ENCODE measurements at places on chromosomes 7 and 10. TPM values are rescaled to one million over a fixed set of nuclear protein-coding genes. Genes with fewer than 3 reads are reported as not detected.

DNA sequence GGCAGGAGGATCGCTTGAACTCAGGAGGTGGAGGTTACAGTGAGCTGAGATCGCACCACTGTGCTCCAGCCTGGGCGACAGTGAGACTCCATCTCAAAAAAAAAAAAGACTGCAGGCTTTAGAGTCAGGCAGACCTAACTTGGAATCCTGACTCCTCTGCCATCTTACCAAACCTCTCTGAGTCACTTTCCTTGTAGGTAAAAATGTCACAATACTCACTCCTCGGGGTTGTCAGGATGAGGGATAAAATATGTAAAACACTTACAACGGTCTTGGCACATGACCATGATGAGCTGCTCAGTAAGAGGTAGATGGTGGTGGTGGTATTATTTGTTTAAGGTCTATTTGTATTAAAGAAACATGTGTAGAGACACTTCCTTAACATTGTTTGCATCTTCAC, 154.1 kb upstream of the PDE1C start:
- H3K27me3 ChIP-seq: peaks cover 53% of the 10 kb centered on the region
- H3K4me3 ChIP-seq: no peak overlapping the region
- no peak for DNase-seq
- no peak overlapping the region for H3K27ac ChIP-seq

DNA sequence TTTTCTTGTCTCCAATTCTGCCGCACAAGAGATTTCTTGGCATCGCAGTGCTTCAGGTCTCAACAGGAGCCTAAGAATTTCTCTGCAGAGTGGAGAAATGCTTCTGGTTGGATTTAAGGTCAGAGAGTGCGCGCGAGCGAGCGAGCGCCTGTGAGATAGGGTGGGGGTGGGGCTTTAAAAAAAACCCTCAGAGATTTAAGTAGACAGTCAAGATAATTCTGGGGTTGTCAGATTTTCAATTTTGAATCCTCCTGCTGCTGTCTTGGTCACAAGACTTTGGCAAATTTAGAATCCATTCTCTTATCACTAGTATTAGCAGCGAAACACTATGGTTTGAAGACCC, 49.7 kb downstream of the CPEB3 start:
- no peaks in the 10 kb centered on the region for H3K27me3 ChIP-seq
- peak overlapping the region; percentile 92 for H3K27ac ChIP-seq
- DNase-seq: no peak
- H3K4me1 ChIP-seq: peaks cover 70% of the 10 kb centered on the region

- H3K36me3 ChIP-seq: no peaks in the 10 kb centered on the region
- no peaks in the 10 kb centered on the region for H3K27me3 ChIP-seq
- H3K4me1 ChIP-seq: no peaks in the 10 kb centered on the region
- H3K27ac ChIP-seq: no peak overlapping the region
- H3K4me3 ChIP-seq: no peak overlapping the region
Observed at GRCh38 chr10:6345404-6345803, 142.7 kb downstream of the PFKFB3 start.

GRCh38 chr10:10605551-10606081, 412.1 kb upstream of the CELF2 start:
- H3K27me3 ChIP-seq: no peaks in the 10 kb centered on the region
- H3K4me3 ChIP-seq: no peak overlapping the region
- H3K4me1 ChIP-seq: no peaks in the 10 kb centered on the region
- no peak for DNase-seq

GRCh38 chr10:64867501-64867962, 1346.3 kb downstream of the REEP3 start:
- no peak overlapping the region for H3K4me3 ChIP-seq
- DNase-seq: no peak
- H3K27ac ChIP-seq: no peak overlapping the region

- DNase-seq: no peak
- no peaks in the 10 kb centered on the region for H3K36me3 ChIP-seq
- no peak overlapping the region for H3K27ac ChIP-seq
- H3K27me3 ChIP-seq: peaks cover 30% of the 10 kb centered on the region
- H3K4me3 ChIP-seq: no peak overlapping the region
- H3K4me1 ChIP-seq: no peaks in the 10 kb centered on the region
Observed at GRCh38 chr10:90784771-90785170, 73.1 kb downstream of the HTR7 start.

DNA sequence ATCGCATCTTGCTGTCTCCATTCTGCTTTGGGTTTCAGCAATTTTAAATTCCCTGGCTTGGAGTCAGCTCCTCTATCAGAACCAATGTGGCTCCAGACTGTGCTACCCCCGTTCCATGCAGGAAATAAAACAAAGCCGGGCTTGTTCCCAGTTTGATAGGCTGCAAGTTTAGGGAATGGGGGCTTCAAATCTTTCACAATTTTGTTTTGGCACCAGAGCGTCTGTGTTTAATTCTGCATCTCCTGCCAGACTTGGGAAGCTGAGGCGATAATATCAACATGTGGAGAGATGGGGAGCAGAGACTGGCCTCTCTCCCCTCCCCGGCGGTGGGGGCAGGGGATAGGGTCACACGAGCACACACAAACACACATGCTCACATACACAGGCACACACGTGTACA, 305.9 kb downstream of the FGFR2 start:
- H3K36me3 ChIP-seq: no peaks in the 10 kb centered on the region
- H3K4me1 ChIP-seq: peaks cover 11% of the 10 kb centered on the region
- no peak overlapping the region for H3K27ac ChIP-seq
- H3K27me3 ChIP-seq: peaks cover 8% of the 10 kb centered on the region
- no peak overlapping the region for H3K4me3 ChIP-seq

DNA sequence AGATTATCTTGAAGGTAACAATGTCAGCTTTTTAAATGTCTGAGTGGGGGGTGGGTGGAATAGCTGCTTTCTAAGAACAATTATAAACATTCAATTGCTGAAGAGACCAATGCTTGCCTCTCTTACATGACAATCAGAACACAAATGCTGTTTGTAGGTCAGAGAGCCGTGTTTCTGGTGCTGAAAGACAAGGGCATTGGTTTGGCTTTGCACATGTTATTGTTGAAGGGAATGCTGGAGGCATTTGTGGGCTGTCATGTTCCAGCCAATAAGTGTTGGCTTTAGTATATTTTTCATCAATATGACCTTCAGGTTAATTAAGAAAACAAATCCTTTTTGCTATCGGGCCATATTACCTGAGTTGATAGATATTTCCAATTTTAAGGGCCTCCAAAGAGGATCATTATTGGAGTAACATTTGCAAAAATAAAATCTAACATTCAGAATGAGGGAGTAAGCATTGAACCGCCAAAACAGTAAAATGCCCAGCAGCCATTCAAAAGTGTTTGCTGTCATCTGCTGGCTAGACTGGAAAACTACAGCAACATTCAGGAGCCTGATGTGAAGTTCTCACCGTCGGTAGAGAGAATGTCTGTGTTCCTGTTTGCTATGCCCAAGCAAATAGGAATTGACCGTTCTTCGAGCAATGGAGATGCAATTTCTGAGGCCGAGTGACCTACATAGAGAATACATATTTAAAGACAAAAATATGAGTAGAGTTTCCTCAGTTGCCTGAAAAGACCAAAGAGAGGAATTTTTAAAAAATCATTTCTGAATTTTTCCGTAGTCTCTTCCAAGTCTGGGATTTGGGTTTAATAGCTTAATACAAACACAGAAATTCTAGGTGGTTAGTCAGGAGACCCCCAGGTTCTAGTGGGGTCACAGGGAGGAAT, 118.9 kb downstream of the APBB1IP start:
- H3K4me1 ChIP-seq: no peaks in the 10 kb centered on the region
- H3K27ac ChIP-seq: no peak overlapping the region
- H3K4me3 ChIP-seq: no peak overlapping the region
- peaks cover 65% of the 10 kb centered on the region for H3K27me3 ChIP-seq
- DNase-seq: no peak
- no peaks in the 10 kb centered on the region for H3K36me3 ChIP-seq

DNA sequence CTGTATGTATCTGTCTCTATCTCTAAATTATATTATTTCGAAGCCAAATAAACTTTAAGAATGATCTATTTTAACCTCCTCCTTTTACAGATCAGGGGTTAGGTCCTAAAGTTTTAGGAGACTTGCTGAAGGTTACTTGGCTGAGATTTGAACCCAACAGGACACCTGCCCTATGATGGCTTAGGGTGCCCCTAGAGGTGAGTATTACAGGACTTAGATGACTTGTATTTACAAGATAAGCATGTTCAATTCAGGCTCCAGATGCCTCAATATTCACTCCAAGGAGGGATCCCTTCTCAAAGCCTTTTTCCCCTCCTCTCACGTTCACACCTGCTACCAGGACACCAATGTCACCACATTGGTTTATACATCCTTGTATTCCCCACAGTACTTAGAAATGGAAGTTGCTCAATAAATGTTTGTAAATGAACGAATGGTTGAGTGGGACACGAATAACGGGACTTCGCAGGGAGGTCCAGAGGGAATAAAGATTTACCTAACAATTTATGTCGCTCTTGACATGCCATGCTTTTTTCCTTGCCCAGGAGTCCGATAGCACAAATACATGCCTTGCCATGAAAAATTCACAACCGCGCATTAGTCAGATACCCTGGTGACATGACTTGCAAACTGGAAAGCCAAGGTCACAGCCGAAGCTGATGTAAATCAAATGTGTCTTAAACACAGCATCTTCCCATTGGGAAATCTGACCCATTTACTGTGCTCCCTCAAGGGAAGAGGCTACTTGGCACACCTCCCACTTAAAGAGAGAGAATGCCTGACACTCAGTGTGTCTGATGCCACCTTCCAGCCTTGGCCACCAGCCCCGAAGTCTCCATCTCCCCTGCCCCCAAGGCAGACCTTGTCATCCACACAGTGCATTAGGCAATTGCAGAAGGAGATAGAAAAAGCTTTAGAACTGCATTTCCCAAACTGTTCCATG, 872.2 kb upstream of the AUTS2 start:
- no peak for DNase-seq
- H3K36me3 ChIP-seq: no peaks in the 10 kb centered on the region
- H3K27ac ChIP-seq: no peak overlapping the region
- H3K27me3 ChIP-seq: peaks cover 57% of the 10 kb centered on the region
- peaks cover 4% of the 10 kb centered on the region for H3K4me1 ChIP-seq
- no peak overlapping the region for H3K4me3 ChIP-seq

DNA sequence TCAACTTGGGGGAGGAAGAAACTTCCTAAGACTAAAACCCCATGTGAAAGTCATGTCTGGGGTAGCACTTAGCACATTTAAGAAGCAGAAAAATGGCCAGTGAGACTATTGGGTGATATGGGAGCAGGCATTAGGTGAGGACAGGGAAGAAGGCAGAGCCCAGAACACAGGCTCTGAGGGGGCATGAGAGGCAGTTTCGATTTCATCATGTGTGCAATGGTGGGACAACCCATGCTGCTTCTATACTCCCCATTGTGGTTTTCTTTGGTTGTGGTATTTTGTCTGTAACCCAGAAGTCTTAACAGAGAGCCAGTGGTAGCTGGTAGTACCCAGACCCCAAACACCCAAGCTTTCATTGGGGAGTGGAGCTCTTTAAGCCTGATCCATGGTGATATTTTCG, 752.0 kb downstream of the GRID1 start:
- H3K4me1 ChIP-seq: no peaks in the 10 kb centered on the region
- H3K4me3 ChIP-seq: no peak overlapping the region
- peaks cover 13% of the 10 kb centered on the region for H3K27me3 ChIP-seq
- no peaks in the 10 kb centered on the region for H3K36me3 ChIP-seq
- DNase-seq: no peak

GRCh38 chr7:101367676-101368075, 5.0 kb downstream of the COL26A1 start:
- H3K4me3 ChIP-seq: no peak overlapping the region
- no peak overlapping the region for H3K27ac ChIP-seq
- no peak for DNase-seq
- H3K36me3 ChIP-seq: no peaks in the 10 kb centered on the region
- H3K27me3 ChIP-seq: peaks cover 72% of the 10 kb centered on the region

DNA sequence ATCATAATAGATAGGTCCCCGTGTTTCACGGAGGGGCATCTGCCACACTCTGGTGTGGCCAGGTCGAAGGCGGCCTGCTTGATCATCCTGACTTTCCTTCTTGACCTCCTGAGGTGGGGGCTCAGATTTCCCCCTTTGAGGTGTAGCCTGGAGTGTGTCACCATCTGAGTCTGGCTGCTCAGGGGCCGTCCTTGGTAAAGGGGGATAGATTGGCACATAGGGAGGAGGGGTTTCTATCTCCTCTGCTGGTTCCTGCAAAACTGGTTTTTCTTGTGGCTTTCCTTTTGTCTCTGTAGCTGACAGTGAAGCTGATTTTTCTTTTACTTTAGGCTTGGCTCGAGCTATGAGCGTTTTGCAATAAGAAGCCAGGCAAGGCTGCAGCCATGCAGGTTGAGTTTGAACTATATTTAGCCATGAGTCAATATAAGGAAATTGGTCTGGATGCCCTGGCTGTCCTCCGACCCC, 7.1 kb upstream of the ZNF117 start:
- DNase-seq: no peak
- H3K4me3 ChIP-seq: peak overlapping the region; percentile 34
- peaks cover 13% of the 10 kb centered on the region for H3K36me3 ChIP-seq
- peak overlapping the region; percentile 82 for H3K27ac ChIP-seq

DNA sequence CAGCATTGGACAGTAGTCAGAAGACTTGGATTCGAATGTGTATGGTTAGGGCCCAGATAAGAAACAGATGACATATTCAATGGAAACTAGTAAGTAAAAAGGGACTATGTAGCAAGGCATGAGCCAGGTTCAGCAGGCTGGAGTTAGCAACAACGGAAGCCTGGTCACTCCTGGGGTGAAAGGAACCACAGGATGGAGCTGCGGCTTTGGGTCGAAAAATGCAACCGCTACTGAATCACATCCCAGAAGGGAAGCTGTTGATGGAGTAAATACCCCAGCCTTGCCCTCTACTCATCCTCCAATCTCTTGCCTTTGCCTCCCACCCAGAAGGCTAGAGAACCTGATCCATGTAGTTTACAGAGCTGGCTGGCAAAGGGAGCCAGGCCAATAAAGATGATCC, 37.5 kb upstream of the EGR2 start:
- H3K27ac ChIP-seq: no peak overlapping the region
- DNase-seq: no peak
- H3K27me3 ChIP-seq: peaks cover 5% of the 10 kb centered on the region
- no peak overlapping the region for H3K4me3 ChIP-seq

DNA sequence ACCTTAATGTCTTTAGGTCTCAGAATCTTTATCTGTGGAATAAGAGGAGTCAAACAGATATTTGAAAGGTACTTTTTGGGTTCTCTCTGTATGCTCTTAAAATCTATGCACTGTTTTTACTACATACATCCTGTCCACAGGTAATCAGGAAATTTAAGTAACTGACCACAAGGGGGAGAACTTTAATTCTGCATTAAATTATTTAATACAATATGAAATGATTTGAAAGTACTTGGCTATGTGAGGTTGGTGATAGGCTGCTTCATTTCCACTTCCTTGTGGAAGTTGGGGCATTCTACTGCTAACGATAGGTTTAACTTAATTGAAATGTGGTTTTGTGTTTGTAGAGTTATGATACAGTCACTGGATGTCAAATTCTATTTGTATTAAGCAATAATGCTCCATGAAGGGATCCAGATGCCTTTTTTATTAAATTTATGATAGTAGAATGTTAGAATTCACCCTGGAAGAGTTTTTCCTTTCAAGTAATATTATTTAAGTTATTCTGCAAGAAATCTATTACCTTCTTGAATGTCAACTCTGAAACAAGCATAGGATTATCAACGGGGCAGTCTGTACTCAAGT, 6.0 kb downstream of the TEX47 start:
- no peaks in the 10 kb centered on the region for H3K4me1 ChIP-seq
- no peaks in the 10 kb centered on the region for H3K36me3 ChIP-seq
- H3K4me3 ChIP-seq: no peak overlapping the region

The CWF19L1 gene
- total RNA-seq: 12.6 TPM

The KEL gene
- total RNA-seq: 0.38 TPM

The COBL gene
- total RNA-seq: 77.1 TPM

All from left ventricle myocardium inferior (tissue), 1 donor.